Mesenteric fat pad (tissue), 1 donor: ENCODE measurements at places on chromosomes 16 and 17.
A peak's percentile ranks its signal among the peaks of the same experiment; 100 is the strongest.

- DNase-seq = no peak
Measured at GRCh38 chr17:64077379-64077778, 52.6 kb downstream of the ERN1 start.

DNA sequence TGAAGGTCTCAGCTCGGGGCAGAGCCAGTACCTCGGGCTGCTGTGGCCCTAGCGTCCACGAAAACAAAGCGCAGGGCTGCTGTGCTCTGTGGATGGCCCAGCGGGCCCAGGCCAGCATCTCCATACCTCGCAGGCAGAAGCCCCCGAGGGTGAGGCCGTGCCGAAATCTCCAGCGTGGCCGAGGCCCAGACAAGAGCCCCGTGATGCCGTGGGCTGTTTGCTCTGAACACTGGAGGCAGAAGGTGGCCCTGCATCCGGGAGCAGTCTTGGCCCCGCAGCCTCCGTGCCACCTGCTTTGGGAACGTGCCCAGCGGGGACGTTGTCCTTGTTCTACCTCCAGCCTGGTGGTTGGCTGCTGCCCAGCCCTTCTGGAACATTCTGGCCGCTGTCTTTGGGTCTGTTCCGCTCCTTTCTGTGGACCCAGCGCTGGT is 121.4 kb downstream of the BANP start:
- DNase-seq = no peak

DNA sequence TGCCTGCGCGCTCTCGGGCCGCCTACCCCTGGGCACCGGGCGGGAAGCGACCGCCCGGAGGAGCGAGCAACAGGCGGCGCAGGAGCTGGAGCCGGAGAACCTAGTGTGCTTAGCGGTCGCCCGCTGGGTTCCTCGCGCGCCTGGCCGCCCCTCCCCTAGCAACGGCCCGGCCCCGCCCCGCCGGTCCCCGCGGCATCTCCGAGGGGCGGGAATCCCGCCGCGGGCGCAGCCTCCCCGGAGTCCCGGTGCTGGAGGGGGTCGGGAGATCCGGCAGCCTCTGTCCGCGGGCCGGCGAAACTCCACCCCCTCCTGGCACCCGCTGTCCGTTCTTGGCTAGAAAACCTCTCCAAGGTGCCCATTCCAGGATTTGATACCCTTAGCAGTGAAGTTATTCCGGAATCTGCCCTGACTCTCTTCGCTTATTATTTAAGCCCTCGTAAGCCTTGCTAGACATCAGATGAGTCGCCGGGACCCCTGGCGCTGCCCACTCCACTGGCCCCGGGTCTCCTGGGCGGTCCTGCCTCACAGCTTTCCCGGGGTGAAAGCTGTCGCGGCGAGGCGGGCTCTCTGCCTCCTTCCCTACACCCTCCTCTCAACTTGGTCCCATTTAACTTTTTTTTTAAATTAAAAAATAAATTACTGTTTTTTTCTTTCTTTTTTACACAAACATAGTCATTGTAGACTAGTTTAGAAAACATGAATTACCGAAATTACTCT is at the start of gene RPRML:
RPRML (minus strand) TSS at position 107 of the 717 bp plus-strand sequence. CDS start 246 bp downstream, outside the sequence.
- DNase-seq = no peak

DNA sequence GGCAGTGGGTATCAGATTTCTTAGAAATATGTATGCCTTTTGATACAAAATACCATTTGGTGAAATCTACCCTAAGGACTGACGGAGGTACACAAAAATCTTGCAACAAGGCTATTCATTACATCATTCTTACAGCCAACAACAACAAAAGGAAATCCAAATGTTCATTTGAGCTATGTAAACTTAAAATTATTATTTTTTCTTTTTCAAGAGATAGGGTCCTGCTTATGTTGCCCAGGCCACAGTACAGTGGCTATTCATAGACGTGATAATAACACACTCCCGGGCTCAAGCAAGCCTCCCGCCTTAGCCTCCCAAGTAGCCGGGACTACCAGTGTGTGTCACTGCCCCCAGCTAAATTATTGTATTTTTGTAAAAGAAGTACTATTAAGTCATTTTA is 9.0 kb downstream of the SRR start:
- no peak for DNase-seq

- no peak for DNase-seq
Measured at GRCh38 chr17:76147211-76148014, 6.4 kb upstream of the FOXJ1 start.

GRCh38 chr16:85683363-85683762 is 5.4 kb downstream of the GINS2 start:
- no peak for DNase-seq

- no peak for DNase-seq
Measured at GRCh38 chr17:78476973-78477372, 98.5 kb downstream of the PGS1 start.

- no peak for DNase-seq
Measured at GRCh38 chr17:57557834-57558681, 187.0 kb downstream of the CCDC182 start.

- no peak for DNase-seq
Measured at GRCh38 chr16:12721841-12722421, 81.8 kb downstream of the CPPED1 start.

- no peak for DNase-seq
Measured at GRCh38 chr16:11410376-11411058, 65.3 kb downstream of the RMI2 start.

GRCh38 chr16:55622272-55622671 is 33.5 kb upstream of the SLC6A2 start:
- DNase-seq = no peak

GRCh38 chr16:68715471-68715870 is 21.6 kb upstream of the CDH1 start:
- DNase-seq = no peak

DNA sequence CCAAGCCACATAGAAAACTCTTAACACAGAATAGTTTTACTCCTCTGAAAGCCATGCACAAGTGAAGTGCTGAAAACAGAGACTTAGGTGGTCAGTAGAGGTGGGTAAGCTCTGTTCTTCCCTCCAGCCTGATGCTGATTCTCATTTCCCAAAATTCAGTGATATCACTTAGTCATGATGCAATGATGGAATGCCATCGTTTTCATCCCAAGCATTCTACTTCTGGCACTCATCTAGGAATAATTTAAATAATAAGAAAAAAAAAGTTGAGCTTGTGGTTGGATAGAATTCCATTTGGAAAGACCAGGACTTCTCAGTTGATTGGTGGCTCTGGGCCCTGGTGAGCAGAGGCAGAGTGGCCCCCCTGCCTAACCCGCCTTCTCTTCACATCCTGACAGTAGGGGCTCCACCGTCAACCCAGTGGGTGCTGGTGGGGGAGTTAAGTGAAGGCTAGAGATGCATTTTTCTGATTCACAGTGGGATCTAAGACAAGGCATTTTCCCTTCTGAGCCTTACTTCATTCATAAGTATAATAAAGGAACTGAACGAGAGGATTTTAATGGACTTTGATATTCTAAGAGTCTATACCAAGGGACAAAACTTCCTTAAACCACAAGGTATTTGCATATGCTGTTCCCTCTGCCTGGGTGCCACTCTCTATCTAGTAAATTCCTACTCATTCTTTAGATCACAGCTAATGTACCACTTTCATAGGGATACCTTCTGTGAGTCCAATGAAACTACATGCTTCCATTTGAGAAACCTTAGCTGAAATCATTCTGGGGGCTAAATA is 310.3 kb upstream of the DYNLRB2 start:
- DNase-seq = no peak

- DNase-seq = no peak
Measured at GRCh38 chr17:39196808-39197291, 619 bp downstream of the CACNB1 start.

GRCh38 chr17:329784-330420 is 22.7 kb downstream of the RPH3AL start:
- no peak for DNase-seq

- DNase-seq = no peak
Measured at GRCh38 chr17:14107889-14108288, 38.6 kb downstream of the COX10 start.

DNA sequence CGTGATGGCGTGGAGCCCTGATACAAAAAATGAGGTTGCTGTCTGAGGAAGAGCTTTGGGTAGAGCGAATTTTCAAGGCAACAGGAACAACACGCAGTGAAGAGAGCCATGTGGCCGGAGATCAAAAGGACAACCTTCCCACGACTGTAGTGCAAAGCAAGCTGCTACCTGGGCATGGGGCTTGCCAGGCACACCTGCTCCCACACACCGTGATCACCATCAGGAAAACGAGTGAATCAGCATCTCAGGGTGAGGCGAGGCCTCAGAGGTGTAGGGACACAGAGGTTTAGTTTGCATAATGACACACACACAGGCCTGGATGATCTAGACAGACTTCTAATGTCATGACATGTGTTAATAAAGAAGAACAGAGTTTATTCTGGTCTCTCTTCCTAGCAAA is 65.7 kb downstream of the PARN start:
- DNase-seq = no peak

DNA sequence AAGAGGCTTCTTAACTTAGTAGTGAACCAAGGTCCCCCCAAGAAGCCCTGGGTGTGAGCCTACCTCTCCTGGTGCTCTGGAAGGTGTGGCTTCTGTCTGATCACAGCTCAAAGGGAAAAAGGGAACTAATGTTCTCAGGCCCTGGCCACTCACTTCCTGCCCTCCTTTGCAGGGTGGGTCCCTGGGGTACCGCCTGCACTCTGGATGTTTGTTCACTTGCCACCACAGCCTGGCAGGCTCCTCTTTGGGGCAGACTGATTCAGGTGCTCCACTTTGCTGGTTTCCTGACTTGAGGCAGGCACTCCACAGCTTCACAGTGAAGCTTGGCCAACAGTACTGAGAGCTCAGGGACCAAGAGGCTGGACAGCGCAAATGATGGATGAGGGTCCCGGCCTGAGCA is 5.9 kb upstream of the MYO15A start:
- no peak for DNase-seq

- no peak for DNase-seq
Measured at GRCh38 chr17:4072487-4073157, 70.2 kb downstream of the ZZEF1 start.

DNA sequence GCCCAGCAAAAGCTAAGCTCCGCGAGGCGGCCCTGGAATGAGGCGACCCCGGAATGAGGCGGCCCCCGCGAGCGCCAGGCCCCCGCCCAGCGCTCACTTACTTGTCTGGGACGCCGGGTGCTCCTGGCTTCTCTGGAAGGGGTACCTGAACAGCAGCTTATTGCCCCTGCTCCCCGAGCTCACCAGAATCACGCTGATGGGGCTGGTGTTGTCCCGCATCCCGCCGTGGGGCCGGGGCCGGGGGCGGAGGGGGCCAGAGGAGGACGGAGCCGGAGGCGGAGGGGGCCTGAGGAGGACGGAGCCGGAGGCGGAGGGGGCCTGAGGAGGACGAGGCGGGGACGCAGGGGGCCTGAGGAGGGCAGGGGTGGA is 440 bp downstream of the NPRL3 start:
- no peak for DNase-seq

DNA sequence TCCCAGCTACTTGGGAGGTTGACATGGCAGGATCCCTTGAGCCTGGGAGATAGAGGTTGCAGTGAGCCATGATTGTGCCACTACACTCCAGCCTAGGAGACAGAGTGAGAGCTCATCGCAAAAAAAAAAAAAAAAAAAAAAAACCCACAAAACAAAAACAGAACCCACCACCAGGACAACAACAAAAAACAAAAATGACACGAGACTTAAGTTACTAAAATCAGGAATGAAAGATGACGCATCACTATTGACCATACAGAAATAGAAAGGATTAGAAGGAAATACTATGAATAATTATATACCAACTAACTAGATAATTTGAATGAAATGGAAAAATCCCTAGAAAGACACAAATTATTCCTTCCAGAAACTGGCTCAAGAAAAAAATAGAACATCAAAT is 432.4 kb upstream of the PMFBP1 start:
- DNase-seq = no peak

DNA sequence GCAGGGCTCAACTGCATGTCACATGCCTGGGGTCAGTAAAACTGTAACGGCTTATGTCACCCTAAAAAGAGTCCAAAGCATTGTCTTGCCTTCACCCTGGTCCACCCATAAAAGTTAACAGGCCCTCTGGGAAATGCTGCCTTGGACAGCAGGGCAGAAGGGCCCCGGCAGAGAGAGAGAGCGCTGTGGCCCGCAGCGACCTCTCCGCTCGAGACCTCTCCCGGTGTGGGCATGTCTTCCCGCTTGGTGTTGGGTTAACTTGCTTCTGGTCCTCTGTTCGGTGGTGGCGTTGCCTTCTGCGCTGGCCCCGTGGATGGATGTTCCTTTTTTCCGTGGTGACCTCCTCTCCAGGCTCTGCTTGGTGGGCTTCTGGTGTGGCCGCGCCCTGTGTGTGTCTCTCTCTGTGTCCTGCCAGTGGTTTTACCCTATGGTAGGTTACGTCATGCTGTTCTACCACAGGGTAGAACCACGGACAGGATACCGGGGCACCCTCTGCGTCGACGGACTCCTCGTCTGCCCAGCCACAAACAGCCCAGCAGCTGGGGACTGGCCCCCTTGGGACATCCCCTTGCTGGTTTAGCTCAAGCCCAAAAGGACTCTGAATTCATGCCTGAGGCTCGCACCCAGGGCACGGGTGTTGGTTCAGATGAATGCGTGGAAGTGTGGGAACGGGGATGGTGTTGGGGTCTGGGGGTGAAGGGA is 18.3 kb upstream of the CLEC18A start:
- DNase-seq = peak; percentile 59

- no peak for DNase-seq
Measured at GRCh38 chr17:17303010-17303846, at the start of gene NT5M. TSS of gene NT5M (plus strand) at chr17:17303373. CDS start at chr17:17303551, 178 bp downstream.

DNA sequence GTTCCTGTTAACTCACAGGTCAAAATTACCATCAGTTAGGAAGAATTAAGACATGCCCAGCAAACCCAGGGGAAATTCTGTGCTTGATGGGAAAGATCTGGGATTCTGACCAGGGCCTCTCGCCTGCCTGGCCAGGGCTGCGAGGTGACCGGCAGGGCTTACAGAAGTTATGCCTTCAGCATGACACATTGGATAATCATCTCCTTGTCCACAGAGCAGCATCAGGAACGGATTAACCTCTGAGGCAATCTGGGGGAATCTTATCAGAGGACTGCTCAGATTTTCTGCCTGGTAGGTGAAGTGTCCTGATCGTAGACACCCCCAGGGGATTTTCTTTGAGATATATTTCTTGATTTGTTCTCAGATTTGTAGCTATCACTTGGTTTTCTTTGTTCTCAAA is 172.5 kb downstream of the HS3ST3A1 start:
- no peak for DNase-seq
